ENCODE measurements at places on chromosomes 6 and 20.

DNA sequence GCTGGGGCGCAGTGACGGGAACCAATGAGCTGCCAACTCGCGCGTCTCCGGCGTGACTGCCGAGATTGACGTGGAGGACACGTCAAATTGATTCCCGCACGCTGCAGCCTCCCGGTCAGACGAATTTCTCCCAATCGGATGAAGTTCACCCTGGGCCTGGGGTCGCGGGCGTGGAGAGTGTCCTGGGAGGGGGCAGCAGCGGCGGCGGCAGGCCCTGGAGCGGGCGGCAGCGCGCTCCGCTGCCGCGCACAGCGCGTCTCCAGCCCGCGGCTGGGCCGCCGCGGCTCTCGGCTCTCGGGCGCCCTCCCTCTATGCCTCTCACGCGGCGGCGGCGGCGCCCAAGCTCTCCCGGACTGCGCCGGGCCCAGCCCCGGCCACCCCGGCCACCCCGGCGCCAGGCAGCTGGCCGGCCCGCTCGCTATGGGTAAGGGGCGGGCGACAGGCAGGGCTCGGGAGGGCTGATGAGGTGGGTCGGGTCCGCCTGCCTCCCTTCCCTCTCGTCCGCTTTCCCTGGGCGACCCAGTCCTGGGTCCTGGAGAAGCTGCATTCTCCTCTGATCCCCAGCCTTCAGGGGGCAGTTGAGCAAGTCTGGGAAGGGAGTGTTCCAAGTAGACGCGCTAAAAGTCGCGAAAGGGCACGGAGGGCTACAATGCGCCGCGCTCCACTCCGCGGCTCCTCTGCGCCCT, at the start of gene PAX1:
PAX1 (plus strand) TSS at position 90 of the 686 bp plus-strand sequence; CDS start at position 139, 49 bp downstream.
- DNase-seq = no peak

DNA sequence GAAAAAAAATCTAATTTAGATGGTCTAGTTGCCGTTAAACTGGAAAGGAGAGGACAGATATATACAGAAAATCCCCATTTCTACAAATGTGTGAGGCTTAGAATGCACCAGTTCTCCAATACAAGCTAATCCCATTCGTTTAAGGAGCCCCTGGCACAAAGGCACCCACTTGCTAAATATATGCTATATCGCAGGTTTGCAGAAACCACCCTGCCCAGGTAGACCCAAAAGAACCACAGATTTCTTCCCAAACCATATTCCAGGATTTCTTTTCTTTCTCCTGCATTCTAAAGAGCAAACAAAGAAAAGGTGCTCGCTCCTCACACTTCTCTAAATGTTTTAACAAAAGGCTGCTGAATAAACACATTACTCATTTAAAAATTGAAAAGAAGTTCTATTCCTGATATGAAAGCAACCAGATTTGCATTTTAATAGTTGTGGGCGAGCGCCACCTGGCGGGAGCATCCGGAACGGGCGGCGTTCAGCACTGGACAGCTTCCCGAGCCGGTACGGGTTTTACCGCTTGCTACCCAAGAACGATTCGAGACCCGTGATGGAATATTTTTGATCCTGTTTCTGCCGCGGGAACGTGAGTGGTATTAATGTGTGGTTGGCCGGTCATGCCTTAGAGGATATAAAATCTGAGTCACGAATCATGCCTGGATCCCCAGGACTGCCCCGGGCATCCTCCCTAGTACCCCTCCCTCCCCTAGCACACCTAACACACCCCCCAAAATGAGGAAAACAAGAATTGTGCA, 2.1 kb downstream of the PTPRT start:
- peak; percentile 89 for DNase-seq

GRCh38 chr6:137543114-137543513, 48.9 kb upstream of the OLIG3 start:
- DNase-seq = no peak

- DNase-seq = no peak
These were observed 11.2 kb downstream of the ZBTB2 start for GRCh38 chr6:151379933-151380847.

- DNase-seq = no peak
These were observed 3.1 kb downstream of the GABRR2 start for GRCh38 chr6:89311853-89312531.

DNA sequence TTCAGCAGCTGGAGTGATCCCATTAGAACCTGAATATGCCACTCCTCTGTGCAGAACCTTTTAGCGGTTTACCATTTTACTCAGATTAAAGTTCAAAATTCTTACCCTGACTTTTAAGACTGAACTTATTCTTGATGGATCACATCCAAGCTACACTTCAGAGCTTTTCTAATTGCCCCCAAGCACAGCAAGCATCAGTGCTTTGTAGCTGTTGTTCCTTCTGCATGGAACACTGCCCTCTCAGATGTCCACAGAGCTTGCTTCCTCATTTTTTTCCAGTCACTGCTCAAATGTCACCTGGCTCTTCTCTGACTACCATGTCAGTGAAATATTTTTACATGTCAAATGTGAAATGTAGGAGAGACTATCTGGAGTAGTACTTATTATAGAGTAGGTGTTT, 1.6 kb upstream of the SLC35B3 start:
- DNase-seq = no peak

DNA sequence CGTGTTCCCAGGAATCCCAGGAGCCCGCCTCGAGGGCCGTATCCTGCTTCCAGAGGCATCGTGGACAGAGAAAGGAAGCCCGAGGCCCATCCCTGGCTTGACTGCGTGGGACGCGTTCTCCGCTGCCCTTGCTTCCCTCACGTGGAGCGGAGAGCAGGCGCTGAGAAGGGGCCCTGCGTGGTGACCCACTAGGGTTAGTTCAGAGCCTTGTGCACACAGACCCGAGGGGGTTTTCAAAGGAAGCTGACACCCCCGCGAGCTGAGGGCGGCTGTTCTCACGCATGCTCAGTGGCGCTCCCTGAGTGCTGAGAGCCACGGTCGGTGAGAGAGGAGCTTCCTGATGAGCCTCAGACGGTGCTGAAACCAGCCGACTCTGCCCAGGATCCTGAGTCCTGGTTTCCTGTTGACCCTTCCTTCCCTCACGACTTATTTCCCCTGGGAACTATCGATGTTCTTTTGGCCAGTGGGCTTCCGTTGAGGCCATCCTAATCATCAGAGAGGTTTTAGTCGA, 28.9 kb upstream of the CCR6 start:
- DNase-seq = peak; percentile 80

DNA sequence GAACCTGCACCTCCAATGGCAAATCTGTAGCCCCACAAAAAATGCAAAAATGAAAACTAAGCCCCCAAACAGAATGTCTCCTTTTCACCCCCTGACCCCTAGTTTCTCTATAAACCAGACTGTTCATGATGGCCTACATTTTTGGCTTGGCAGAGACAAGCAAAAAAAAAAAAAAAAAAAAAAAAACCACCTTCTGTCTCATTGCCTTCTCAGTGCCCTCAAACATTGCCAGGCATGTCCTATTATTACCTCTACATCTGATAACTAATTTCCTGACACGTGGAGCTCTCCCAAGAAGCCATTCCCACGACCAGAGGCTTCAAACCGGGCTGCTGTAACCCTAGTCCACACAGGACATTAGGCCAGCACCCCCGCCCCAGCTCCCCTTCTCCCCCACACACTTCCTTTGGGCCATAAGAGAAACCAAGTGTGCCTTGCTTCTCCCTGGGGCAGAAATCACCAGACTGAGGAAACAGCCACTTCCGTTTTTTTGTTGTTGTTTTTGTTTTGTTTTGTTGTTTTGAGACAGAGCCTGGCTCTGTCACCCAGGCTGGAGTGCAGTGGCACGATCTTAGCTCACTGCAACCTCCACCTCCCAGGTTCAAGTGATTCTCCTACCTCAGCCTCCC, 65.4 kb downstream of the GPR6 start:
- no peak for DNase-seq

GRCh38 chr20:21739161-21739560, 33.7 kb downstream of the PAX1 start:
- DNase-seq = no peak

GRCh38 chr6:162618448-162619002, 109.0 kb downstream of the PRKN start:
- no peak for DNase-seq

DNA sequence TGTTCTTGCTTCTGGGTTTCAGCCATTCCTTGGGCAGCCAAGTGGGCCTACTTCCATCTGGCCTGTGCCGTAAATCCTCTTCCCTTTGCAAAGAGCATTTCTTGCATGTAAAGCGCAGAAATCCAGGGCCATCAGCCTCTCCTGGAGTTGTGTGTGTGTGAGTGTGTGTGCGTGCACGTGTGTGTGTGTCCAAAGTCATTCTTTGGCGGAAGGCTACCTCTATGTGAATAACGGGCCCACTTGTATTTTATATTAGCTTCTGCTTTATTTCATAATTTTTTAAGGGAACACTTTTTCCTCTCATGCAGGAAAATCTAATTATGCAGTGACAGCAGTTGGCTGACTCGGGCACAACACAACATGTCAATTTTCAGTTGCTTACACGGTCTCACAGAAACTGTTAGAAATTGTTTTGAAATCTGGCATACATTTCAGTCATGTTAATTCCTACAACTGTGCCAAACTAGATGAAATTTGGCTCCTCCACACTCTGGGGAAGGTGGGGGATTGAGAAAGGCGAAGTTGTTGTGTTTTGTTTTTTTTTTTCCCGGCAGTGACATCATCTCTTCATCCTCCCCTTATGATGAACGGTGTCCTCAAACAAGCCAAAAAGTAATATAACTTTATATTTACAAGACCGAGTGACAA, 223.7 kb upstream of the TSHZ2 start:
- no peak for DNase-seq

DNA sequence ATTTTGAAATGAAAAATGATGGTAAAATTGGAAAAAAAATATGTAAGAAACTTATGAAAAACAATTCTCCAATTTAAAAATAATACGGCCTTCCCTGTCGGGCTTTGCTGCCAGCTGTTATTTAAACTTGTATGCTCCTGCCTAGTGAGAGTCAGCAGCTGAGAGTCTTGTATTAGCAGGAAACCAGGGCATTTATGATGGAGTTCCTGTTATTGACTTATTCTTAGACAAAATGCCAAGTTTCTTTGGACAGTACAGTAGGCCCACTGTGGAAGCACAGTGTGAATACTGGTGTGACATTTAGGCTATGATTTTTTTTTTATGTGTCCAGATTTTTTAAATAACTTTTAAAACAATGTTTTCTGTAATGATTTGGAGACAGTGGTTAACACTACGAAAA, 42.1 kb downstream of the GMDS start:
- no peak for DNase-seq

DNA sequence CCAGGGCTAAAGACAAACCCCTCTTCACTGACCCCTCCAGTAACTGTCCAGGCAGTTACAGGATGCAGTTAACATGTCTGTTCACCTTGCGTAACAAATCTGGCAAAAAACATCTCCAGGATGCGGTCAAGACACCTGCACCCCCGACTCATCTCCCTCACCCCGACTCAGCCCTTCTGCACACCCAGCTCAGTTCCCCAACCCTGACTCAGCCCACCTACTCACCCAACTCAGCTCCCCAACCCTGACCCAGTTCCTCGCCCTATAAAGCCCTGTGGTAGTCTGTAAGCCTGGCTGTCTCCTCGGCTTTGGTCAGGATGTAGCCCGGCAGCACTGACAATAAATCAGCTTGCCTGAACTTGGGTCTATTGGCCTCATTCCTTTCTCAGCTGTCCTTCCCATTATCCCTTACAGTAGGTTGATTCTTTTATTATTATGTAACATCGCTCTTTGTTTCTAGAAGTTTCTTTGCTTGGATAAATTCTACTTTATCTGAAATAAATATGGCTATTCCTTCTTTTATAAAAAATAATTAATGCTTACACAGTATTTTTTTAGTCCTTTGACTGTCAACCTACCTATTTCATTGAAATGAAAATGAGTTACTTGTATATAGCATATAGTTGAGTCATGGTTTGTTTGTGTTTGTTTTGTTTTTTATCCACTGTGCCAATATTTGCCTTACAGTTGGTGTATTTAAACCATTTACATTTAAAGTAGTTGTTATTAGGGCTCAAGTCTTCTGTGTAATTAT, 12.9 kb upstream of the ADTRP start:
- no peak for DNase-seq

- no peak for DNase-seq
These were observed 30.6 kb upstream of the BLCAP start for GRCh38 chr20:37558306-37558705.

DNA sequence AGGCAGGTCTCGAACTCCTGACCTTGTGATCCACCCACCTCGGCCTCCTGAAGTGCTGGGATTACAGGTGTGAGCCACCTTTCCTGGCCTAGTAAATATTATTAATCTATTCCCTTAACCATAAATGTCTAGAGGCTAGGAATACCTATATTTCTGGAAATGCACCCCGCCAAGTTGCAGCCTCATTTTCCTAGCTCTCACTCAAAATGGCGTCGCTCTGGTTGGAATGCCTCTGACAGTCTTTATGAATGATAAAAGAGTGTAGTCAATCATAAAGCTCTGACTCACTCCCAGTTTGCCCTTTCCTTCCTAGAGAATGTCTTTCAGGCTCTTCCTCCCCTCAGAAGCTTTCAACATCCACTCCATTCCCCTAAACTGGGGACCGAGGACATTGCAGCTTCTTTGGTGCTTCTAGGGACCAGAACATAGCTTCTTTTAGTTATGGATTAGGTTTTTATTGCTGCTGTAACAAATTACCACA, 14.1 kb upstream of the TRIM26 start:
- DNase-seq = no peak

DNA sequence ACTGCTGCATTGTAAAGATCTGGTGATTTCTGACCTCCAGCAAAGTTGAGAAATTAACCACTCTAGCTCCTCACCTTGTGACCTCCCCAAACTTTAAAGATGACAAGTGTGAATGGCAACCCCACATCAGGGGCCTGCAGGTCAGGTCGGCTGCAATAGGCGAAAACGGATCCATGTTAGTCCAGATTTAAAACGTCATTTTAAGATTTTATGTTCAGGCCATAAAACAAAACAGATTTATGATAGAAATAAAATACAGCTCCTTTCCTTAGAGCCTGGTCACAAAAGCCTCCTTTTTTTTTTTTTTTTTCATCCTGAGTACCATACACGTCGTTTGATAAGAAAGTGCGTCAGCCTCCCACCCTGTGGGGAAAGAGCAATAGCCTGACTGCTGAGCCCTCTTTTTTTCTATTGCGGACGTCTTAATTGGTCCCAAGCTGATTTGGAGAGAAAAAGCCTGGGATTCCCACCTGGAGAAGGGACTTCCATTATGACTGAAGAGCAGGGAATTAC, 519.2 kb upstream of the NOX3 start:
- DNase-seq = no peak

DNA sequence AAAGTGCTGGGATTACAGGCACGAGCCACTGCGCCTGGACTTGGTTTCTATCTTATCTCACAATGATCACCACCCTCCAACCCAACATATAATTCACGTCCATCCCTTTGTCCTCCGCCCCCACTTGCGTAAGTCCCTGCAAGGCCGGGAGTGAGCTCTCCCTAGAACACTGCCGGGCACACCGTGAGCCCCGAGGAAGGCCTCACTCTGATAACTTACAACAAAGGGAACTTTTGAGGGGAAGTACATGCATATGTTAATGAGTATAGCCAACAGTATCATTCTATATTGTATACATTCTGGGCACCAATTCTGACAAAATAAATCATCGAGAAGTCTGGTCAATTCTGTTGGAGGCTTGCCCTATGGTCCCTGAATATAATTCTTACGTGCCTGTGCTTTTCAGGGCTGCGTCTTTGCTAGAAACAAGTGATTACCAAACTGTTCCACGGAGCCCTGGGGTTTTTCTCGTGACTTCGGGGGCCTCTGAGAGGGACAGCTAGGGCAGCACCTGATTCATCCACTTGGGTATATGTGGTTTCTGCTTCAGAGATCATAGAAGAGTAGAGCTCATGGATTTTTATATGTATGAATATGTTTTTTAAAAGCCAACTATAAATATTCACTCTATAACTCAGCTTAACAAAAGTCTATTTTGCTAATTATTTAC, 469.8 kb upstream of the AGPAT4 start:
- no peak for DNase-seq

- no peak for DNase-seq
These were observed 47.0 kb upstream of the TBX18 start for GRCh38 chr6:84811351-84811750.

Measured in GM13977 (cell line).